ENCODE measurements at places on chromosomes 2 and 18.
A peak's percentile ranks its signal among the peaks of the same experiment; 100 is the strongest.

DNA sequence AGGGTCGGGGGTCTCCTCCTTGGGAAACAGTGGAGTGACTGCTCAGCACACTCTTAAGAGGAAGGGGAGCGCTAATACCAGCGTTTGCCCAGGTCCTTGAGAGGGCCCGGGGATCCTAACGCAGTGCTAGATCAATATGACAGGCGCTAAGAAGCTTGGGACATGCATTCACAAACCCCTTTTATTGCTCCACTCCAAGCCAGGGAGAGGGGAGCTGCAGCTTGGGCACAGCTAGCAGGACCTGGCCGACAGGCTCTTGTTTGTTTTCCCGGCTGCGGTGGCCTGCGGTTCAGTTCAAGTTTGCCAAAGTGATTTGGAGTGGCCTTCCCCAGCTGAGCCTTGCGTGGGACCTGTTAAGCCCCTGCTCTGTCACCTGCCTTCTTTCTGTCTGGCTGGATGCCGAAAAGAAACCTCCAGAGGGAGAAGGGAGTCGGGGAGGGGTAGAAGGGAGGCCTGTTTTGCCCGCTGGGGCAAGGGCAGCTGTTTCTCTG, 152.1 kb downstream of the GLI2 start:
- no peak for DNase-seq

DNA sequence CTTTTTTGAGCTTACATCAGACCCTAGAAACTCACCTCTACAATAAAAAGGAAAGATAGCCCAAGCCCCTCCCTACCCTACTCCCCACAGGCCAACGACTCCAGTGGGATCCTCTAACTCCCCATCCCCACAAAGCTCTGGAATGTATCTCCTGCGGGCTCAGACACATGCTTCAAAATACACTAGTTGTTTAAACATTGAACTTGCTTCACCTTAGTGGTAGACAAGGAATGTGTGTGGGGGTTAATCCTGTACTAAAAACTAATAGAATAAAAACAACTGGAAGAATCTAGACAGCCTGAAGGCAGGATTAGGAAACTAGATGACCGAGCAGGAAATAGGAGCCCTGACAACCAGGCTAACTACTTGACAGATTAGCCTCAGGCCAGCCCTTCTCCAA, 211.5 kb downstream of the SUCLG1 start:
- DNase-seq = peak; percentile 91

DNA sequence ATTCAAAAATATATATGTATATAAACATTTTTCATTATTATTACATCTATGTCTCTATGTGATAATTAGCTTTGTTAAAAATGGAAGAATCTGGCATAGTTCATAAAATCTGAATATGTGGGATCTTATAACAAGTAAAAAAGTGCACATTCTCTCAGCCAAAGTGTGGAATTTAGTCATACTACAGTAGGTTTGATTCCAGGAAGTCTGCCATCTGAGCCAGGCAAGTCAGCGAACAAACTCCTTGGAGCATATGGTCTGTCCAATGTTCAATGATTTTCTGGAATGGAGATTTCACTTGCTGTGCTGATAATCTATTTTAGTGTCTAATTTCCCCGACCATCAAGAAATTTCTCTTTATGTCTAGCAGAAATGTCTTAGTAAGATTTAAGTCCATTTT, 1033.2 kb upstream of the NXPH2 start:
- DNase-seq = no peak

DNA sequence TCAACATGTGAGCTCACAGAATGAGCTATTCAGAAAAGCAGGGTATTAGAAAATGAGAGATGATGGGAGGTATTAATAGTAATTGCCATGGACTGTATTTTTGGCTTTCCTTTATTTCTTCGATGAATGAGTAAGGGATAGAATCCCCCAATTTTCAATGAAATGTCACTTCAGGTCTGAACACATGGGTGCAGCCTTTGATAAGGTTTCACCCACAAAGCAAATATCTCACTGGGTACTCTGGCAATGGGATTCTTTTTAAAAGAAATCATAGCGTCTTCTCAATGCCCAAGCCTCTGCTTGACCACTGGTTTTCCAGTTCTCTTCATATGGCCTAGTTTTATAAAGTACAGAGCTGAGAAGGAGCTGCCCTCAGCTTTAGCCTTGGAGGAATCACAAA, 610.5 kb upstream of the FANCL start:
- no peak for DNase-seq

DNA sequence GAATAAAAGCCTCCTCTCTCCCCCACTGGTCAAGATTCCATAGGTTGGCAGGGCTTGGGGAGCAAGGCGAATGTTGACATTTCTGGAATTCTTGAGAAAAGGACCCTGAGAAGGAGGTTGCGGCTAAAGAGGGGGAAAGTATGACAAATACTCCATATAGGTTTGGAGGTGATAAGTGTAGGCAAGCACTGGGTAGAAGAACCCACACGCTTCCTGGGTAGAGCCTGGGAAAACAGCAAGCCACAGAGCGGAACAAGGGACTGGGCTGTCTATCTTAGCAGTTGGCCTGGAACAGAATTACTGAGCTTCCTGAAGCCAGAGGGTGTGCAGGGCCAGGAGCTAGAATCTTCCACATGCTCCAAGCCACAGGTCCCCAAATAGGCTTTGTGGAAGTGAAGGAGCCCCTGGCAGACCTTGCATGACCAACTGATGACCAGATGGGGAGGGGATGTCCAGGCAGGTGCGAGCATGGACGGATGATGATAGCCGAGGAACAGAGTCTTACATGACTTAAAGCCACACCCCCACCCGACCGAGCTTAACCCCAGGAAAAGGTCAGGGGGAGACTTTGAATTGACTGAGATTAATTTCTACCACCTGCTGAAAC, 9.9 kb downstream of the PRKAG3 start:
- no peak for DNase-seq
